ENCODE measurements at places on chromosomes 11 and 22.

DNA sequence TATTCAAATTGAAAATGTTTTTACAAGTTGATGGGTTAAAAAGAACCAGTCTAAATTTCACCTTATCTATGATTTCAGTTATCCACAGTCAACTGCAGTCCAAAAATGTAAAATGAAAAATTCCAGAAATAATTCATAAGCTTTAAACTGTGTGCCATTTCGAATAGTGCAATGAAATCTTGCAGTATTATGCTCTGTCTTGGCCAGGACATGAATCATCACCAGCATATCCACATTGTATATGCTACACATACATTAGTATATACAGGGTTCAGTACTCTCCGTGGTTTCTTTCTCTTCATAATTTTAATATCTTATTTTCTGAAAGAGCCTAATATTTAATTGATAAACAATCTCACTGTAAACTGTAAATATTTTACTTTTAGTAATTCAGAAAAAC is 45.9 kb downstream of the ARHGAP32 start:
- no peak for DNase-seq

DNA sequence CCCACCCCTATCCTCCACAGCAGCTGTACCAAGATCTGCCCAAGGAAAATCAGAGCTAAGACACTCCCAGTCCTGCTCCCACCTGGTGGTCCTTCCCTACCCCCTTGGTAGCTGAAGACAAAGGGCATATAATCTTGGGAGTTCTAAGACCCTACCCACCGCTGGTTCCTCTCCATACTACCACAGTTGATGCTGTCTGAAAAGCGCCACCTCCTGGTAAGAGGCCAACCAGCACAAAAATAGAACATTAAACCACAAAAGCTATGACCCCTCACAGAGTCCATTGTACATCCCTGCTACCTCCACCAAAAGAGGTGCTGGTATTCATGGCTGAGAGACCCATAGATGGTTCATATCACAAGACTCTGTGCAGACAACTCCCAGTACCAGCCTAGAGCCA is 161.5 kb upstream of the ARHGAP42 start:
- DNase-seq = no peak

DNA sequence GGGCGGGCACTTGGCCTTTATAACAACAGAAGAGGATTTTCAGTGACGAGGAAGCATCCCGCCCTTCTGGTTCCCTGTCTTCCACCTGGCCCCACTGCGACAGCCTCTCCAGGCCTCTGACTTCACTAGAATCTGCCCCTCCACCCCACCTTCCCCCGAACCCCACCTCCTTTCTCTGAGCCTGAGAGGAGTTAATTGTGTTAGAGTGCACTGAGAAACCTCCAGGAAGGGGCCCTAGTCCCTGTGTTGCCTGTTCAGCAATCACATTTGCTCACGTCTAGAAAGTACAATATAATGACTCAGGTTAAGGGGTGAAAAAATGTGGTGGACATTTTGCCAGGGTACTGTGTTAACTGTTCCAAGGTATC is 38.8 kb downstream of the PTPRJ start:
- no peak for DNase-seq

DNA sequence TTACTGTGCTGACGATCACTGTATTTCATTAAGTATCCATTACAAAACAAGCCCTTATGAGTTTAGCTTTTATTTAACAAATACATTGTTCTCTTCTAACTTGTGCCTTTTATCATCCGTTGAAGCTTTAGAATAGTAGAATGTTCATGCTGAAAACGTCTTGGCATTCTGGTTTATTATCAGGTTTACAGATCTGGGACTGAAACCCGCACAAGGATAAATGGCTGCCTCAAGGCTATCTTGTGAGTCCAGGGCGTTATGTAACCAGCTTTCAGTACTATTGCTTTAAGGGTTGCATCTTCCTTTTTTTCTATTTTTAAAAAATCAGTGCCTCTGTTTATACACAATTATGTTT is 66.6 kb upstream of the PRODH start:
- DNase-seq = no peak

GRCh38 chr22:20580611-20581502 is 73.4 kb downstream of the MED15 start:
- no peak for DNase-seq

- no peak for DNase-seq
Observed at GRCh38 chr11:122775675-122776271, 62.5 kb upstream of the CRTAM start.

DNA sequence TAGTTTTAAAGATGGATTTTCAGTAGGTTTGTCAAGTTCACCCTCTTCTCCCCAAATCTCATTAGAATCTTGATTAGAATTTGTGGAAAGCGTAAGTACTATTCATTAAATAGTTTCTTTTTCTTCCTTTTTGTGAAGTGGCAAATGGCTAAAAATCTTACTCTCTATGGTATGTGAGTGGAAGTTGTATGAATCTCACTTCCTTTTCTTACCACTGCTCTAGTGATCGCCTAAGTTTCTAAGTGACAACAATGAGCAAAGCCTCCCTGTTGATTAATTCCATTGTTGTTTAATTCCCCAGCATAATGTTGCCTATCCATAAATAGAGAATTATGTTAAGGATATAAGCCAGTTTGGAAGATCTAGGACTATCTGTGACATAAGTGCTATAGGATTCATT is 82.7 kb downstream of the PGR start:
- DNase-seq = no peak

DNA sequence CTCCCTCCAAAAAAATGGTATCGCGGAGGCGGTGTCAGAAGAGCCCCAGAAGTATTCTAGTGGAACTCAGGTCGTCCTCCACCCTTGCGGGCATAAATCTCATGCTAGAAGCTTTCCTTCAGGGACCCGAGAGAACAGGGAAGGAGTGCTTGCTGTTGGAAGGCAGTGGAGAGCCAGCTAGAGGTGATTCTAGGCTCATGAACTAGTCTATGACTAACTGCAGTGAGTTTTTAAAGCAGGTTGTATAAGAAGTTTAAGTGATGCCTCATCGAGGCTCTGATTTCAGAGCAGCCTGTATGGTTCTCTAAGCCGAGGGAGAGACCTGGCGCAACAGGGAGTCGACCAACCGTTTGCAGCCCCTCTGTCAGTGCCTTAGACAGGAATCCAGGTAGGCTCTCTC is 85.7 kb downstream of the TBC1D22A start:
- DNase-seq = no peak

- DNase-seq = no peak
Observed at GRCh38 chr11:27553186-27553585, 46.6 kb upstream of the LIN7C start.

GRCh38 chr22:17198170-17199002 is 20.8 kb downstream of the ADA2 start:
- DNase-seq = no peak

GRCh38 chr11:131871006-131871405 is 500.6 kb downstream of the NTM start:
- no peak for DNase-seq

DNA sequence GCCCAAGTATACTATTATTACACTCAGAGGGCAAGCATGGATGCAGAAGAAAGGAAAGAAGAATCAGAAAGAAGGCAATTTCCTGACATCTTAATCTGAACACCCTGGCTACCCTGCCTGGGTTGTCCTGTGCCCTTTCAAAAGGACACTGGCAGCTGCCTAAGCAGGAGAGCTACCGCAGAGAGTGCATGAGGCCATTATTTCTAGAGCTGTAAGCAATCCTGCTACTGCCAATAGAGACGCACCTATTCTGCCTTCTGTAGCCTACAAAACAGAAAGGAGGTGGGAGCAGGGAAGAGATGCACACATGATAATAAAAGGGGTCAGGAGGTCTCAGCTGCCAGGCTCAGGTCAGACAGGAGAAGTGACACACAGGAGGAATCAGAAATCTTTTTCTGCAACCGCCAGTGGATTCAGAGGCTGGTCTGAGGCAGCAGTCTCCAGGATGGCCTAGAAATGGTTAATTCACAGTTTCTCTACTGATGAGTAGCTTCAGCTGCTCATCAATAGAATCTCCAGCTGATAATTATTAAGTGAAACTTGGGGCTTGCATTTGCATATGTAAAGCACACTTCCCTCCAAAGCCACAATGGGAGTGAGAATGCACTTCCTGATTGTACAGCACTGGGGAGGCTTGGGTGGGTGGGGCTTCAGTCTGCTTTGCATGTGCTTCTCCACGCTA is 253.9 kb downstream of the LARGE1 start:
- DNase-seq = no peak

DNA sequence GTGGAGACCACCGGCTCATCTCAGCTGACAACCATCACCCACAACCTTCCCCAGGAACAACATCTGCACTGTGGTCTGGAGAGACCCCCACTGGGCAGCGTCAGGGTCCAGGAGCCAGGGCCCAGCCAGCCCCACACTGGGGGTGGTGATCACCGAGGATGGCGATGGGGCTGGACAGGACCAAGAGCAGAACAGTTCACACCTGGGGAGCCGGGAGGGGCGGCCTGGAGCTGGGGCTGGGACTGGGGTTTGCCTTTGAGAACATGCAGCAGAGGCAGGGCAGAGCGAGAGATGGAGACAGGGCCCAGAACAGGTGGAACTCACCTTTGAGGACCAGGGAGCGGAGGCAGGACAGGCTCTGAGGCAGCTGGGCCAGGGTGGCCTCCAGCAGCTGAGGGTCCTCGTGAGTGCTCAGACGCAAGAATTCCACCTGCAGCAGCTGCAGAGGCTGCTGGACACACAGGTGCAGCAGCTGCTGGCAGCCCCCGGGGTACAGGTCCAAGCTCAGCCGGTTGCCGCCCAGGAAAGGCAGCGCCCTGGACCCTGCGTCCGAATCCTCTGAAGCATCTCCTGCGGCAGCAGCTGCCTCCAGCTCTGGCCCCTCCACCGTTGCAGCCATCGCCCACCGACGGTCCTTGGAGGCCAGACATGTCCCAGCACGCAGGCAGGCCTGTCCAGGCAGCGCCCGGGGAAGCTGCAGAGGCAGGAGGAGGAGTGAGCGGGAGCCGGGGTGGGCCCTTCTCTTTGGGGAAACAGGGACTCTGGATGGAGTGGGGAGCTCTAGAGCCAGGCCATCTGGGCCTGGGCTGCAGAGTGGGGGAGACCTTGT is 1.0 kb downstream of the PIDD1 start:
- no peak for DNase-seq

DNA sequence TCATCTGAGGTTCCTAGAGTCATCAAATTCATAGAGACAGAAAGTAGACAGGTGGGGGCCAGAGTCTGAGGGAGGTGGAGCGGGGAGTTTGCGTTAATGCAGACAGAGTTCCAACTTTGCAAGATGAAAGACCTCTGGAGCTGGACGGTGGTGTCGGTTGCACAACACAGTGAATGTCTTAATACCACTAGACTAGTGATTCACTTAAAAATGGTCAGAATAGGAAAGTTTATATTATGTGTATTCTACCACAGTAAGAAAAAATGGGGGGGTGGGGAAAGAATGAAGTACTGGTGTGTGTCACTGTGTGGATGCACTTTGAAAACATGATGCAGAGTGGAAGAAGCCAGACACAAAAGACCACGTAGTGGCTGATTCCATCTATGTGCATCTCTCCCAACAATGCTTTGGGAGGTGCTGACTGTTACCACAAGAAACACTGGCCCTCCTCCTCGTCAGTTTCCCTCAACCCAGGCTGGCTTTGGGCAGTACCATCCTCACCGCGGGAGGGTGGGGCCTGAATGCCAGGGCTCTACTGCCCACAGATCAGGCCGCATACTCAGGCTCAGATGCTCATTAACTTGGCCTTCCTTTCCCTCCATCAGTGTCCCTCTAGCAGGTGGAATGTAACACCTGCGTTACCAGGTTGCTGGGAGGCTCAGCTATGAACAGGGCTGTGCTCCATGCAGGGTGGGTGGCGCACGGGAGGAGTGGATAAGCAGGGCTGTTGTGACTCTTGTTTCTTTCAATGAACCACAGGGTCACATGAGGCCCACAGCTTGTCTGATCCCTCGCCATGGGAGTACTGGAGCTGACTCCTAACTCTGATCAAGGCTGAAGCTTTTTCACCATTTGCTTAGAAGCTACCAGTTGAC is 297.0 kb downstream of the CTTN start:
- DNase-seq = no peak

DNA sequence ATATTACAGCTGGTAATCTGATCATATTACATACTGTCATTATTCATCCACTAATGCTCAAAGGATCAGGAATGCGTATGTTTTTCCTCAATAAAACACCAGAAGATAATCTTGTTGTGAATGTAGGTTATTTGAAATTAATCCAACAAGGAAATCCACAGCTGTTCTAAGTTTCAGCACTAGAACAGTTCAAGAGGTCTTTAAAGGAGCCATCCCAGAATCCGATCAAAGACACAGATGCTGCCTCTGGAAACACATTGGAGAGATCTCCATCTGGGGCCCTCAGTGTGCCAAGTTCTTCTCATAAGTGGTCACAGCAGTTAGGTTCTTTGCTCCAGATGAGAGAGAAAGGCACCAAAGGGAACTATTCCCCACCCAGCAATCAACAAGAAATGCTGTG is 1955.1 kb upstream of the RAG2 start:
- DNase-seq = no peak

- DNase-seq = no peak
Observed at GRCh38 chr22:44676441-44677352, 25.3 kb upstream of the PRR5 start.

DNA sequence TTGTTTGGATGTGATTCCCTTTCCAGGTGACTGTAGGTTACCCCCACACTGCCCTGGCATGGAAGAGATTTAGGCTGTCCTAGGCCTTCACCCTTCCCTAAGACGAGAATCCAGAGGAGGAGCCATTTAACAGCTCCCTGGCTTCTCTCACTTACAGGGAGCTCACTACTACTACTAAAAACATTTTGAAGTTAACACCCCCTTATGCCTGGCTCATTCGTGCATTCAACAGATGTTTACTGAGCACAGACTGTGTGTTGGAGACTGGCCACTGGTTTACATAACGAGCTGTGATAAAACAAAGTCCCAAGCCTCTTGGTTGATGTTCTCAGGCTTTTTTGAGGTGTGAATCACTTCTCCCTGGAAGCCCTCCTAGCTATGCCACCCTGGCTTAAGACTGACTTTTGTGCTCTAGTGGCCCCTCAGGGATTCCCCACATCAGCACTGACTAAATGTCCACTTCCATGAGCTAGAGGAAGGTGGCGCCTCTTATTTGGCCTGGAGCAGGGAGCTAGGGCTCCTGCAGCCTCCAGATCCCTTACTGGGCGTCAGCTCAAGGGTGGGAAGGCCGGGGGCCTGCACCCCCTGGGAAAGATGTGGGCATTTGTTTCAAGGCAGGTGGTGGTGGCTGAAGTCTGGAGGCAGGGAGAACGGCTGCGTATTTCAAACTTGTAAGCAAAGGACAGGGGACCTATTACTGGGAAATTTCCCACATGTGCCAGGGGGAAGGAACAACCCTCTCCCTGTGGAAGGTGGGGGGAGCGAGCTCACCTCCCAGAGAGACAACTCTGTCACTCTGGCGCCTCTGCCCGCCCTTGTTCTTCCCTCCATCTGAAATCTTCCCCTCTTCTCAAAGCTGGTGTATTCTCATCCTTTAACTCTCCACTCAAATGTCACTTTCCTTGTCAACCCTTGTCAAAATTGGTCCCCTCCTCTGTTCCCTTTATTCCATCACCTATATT is 19.4 kb upstream of the MALAT1 start:
- DNase-seq = no peak

DNA sequence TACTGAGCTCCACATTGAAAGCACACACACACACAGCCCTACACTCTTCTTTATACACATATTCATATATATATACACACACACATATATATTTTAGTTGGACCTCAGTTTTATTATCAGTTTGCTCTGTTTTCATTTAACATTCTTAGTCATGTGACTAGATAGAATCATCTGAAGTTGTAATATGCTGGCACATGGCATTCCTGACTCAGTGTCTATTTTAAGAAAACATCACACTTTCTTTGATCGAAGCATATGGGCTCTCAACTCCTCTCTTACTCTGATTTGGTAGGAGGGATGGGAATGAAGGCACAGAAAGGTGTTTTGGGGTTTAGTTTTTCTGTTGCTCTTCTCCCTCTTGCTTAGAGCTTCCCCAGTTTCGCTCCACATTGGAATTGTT is 24.8 kb downstream of the AMOTL1 start:
- DNase-seq = no peak

Measured in cortex of kidney (tissue), 1 donor.